Cardiac septum (tissue), 1 donor: ENCODE measurements at places on chromosomes 2 and 18. TPM values are rescaled to one million over a fixed set of nuclear protein-coding genes. Genes with fewer than 3 reads are reported as not detected.

DNA sequence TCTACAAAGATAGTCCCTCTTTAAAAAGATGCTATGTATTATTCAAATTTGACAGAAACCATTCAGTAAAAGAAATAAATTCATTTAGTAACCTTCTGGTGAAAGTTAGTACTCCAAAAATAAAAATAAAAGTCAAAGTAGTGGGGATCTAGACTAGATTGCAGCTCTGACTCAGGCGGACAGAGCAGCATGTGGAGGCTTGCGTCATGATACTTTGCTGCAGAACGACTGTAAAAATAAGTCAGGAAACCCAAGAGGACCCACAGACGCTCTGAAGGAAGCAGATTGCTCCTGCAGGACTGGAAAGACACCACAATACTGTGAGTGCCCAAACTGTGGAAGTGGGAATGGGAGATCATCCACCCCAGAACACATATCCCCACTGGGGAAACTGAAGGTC, 301.9 kb downstream of the RIT2 start:
- no peak for DNase-seq

GRCh38 chr2:116718451-116718850, 1096.0 kb upstream of the DDX18 start:
- no peak for DNase-seq

- DNase-seq = no peak
These were observed 584 bp downstream of the BOLA3 start for GRCh38 chr2:74146929-74147726.

IL36RN gene
- total RNA-seq = not detected

ZAP70 gene
- total RNA-seq = 1.2 TPM

- no peak for DNase-seq
These were observed 144.2 kb upstream of the CDH7 start for GRCh38 chr18:65606551-65607130.

PSMD14 gene
- 46.0 TPM for total RNA-seq

DNA sequence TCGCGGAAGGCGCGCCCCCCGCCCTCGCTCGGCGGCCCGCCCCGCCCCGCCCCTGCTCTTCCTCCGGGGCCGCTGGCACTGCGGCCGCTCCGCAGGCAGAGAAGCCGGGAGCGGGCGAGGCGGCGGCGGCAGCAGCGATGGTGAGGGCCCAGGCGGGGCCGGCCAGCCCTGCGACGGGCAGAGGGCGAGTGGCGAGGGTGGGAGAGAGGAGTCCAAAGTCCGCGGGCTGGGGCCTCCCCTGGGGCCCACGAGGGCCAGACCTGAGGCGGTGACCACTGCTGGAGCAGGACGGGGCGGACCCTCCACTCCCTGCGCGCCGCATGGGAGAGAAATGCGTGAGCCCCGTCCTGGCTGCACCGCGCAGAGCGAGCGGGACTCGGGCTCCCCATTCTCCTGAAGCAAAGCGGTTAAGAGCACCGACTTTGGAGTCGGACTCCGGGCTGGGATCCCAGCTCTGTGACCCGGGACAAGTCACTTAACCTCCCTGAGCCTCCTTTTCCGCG, at the start of gene VAMP5:
TSS of gene VAMP5 (plus strand) at position 78 of the 503 bp plus-strand sequence. CDS start at position 138, 60 bp downstream.
- DNase-seq = peak; percentile 81

DNA sequence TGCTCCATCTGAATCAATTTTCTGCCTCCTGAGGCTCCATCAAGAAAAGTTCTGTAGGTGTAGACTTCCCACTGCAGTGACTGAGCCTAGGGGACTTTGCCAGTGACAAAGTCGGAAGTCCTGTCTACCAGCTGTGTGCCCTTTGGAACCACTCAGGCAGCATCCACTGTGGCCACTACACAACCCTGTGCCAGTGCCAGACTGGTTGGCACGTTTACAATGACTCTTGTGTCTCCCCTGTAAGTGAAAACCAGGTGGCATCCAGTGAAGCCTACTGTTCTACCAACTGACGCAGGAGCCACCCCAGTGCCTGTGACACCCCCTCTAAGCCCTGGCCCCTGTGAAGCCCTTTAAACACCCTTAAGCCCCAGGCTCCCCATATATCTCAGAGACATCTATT, 132.1 kb upstream of the SERPINE2 start:
- no peak for DNase-seq

DNA sequence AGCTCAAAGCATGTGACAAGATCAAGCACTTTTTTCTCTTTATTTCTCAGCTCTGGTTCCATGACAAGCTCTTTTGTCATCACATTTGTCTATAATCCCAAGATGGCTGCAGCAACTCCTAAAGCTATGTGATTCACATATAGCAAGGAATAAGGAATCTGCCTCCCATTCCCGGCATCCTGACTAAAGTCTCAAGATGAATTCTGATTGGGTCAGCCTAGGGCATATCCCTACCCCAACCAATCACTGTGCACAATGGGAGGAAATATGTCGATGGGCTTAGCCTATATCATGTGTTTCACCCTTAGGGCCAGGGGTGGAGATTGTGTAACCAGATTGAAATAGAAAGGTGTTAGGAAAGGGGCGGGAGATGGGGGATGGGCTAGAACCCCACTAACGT, 23.1 kb upstream of the COLEC12 start:
- DNase-seq = no peak

DNA sequence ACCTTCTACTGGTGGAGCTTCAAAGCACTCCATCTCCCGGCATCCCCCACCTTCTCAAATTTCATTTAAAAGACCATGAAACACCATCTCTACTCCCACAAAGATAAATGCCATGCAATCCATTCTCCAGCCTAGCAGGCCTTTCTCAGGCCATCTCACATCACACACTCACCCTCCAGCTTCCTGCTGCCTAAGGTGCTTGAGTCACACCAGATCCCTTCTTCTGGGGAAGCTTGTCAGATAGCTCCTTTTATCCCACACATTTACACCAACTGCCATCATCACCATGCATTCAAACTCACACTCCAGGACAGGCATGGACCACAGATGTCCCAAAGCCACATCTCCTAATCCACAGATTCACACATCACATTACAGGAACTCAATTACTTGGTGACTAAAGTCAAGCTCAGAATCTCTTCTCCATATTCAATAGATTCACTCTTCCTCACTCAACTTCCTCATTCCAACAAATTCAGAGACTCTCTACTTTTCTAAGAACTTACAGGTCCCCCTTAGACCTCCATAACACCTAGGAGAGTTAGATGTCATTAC, 292.5 kb downstream of the TNS1 start:
- DNase-seq = peak; percentile 27

CMPK2 gene
- 5.5 TPM for total RNA-seq

POTEI gene
- not detected for total RNA-seq

CYP20A1 gene
- 13.1 TPM for total RNA-seq

DNA sequence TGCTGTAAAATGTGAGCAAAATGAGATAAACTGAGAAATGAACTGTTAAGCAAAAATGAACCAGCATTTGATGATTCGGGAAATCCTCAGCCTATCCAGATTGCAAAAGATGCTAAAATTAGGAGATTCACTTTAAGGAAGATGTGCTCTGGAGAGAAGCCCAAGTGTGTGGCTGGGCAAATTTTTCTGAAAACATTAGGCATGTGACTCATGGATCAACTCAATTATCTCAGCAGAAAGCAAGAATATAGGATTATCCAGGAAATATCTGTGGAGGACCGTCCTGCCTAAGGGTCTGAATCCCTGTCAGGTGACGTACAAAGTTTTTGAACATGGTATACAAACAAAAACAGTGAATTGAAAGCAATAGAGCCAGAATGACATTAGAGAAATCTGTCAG, 1268.3 kb upstream of the TMEFF2 start:
- DNase-seq = no peak

DNA sequence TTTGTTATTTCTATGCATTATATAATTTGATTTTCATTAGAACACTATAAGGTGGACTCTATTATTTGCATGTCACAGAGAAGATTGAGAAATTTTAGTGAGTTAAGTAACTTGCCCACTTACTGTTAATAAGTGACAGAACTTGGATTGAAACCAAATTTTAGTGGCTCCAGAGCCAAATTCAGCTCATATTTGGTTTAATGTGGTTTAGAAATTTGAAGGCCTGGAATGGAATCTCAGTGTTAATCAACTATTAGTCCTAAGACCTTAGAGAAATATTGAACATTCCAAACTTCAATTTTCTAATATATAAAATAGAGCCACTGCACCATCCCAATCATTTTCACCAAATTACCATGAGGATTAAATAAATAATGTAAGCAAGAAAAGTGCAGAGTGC, 281.6 kb downstream of the ZNF385B start:
- DNase-seq = no peak

GRCh38 chr18:11799066-11799465, 52.1 kb upstream of the CHMP1B start:
- DNase-seq = no peak

SS18 gene
- total RNA-seq = 42.4 TPM

- no peak for DNase-seq
These were observed 5.3 kb upstream of the ACADL start for GRCh38 chr2:210230518-210230917.

CD226 gene
- total RNA-seq = 2.4 TPM
